ENCODE measurements at places on chromosomes 11 and 22.

DNA sequence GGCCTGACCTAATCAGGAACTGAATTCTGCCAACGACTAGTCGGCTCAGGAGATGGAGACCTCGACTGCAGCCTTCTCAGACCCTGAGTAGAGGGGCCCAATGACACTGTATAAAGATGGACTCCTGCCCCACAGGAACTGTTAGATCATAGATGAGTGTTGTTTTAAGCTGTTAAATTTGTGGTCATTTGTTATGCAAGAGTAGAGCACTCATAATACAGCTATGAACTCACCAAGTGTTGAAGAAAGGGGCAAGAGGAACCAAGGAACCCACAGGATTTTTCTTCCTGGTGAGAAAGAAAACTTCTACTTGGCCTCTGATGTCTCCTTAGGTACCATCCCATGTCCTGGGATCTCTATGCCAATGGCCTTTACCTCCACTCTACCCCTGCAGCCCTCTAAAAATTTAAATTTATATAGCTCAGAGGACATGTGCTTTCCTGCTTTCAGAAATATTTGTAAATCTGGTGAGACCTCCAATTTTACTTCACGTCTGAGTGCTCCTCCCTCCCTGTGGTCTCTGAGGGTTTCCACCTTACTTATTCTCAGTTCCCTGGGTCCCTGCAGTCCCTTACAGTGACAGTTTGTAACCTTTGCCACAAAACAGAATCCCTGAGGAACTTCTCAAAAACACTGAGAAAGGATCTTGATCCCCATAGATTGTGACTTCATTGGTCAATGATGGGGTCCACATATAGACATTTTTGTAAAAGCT is 256.3 kb upstream of the ARHGAP20 start:
- no peak for DNase-seq

- no peak for DNase-seq
These were observed at the start of gene CSF2RB for GRCh38 chr22:36913427-36914389. Gene CSF2RB (plus strand): TSS chr22:36913628. CDS start chr22:36922208, 8,580 bp downstream.

GRCh38 chr11:96130061-96130620 is 206.2 kb upstream of the MTMR2 start:
- DNase-seq = no peak

GRCh38 chr11:12686246-12687060 is 12.2 kb downstream of the TEAD1 start:
- DNase-seq = no peak

DNA sequence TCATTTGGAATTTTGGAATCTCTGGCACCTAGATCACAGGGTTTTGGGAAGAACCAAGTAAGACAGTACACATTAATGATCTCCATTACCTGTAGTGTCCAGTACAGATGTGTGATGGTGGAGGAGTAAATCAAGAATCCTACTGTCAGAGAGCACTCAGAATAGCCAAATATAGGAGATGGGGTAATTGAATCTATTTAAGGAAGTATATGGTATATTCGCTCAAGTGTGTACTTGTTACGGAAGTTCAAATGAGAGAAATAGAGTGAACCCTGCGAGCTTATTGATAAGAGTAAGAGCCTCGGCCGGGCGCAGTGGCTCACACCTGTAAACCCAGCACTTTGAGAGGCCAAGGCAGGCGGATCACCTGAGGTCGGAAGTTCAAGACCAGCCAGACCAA is 2.2 kb downstream of the SPCS2 start:
- no peak for DNase-seq

- DNase-seq = no peak
These were observed 10.5 kb downstream of the EI24 start for GRCh38 chr11:125579811-125580210.

GRCh38 chr11:126891556-126892217 is 108.9 kb downstream of the KIRREL3 start:
- no peak for DNase-seq
